ENCODE measurements at places on chromosomes 12 and 14.

GRCh38 chr12:117005417-117006046 lies 93.7 kb downstream of the TESC start:
- no peak for DNase-seq

DNA sequence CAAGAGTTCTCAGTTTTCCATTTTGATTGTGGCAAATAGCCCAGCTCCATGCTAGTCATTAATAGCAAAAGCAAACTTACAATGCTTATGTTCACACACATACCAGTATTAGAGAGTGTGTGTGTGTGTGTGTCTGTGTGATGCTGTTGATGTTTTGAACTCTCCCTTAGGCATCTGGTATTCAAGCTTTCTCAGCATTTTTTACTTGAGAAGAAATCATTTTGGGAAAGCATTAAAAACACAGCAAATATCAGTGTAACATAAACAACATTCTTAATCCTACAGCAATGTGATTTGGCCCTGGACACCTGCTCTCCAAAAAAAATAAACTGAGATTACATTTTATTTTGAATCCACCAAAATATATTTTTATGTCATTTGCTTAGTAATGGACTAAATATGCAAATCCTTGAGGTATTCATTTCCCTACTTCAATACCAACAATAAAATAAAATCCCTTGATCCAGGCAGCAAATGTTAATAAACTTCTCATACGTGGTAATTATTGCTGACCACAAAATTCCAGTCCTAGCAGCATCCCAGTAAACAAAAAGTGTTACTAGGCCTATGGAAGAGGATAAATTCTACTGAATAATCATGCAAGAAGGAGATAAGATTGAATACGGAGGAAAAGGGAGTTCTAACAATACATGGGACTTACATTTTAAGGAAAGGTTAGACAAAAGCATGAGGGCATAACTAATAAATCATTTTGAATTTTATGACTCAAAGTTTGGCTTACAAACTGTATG lies 249.5 kb upstream of the CLEC14A start:
- DNase-seq: no peak

GRCh38 chr14:26206640-26207039 lies 391.2 kb downstream of the NOVA1 start:
- no peak for DNase-seq

DNA sequence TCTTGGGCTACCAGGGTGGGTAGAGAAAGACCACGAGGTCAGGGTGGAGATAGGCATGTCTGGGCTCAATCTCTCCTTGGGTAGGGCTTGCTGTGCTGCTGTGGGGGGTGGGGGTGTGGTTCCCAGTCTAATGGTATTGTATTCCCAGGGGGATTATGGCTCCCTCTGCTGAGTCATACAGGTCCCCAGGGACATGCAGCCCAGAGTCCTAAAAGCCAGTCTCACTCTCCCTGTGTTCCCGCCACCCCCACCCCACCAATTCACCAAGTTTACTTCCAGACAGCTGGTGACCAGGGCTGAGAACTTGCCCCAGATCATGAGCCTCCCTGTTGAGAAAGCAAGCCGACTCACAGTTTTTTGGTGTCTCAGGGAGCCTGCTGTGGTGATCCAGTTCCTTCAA lies 367.6 kb downstream of the C12orf75 start:
- no peak for DNase-seq

- DNase-seq: peak; percentile 70
These were observed at the start of gene TOMM20L for GRCh38 chr14:58395812-58396788. Gene TOMM20L (plus strand): TSS chr14:58395930. CDS start chr14:58395958, 28 bp downstream.

DNA sequence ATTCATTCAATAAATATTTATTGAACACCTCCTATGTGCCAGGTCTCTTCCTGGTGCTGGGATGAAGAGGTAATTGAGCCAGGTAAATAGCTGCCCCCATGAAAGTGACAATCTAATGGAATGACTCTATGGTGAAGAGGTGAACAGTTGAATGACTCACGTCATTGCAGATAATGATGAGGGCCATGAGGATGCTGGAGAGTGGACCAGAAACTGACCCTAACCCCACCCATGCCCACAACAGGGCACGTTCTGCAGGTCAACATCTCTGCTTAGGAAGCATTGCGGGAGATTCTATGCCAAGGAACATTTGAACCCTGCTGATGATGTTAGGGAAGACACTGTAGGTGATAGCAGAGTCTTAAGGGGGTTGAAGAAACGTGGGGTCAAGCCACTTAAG lies 788.9 kb upstream of the TBX3 start:
- DNase-seq: no peak

DNA sequence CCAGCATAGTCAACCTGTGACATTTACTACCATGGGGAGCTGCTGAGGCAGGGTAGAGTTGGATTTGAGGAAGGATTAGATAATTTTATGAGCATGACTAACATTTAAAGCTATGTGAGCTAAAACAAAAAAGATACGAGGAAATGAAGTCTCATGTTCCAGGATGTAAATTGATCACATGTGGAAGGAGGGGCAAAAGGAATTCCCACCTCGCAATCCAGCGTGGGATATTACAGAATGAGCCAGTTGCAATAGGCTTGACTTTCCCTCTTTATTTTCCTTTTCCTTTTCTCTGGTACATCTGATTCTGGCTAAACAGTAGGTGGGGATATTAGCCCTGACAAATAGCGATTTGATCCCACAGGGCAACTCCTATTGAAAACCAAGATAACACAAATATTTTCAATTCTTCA lies 214.9 kb upstream of the HMGA2 start:
- DNase-seq: no peak

- no peak for DNase-seq
These were observed 8.7 kb upstream of the RNASE4 start for GRCh38 chr14:20675669-20676068.

- DNase-seq: no peak
These were observed 2.0 kb upstream of the SPTLC2 start for GRCh38 chr14:77618381-77618970.

GRCh38 chr12:108637222-108637971 lies 3.7 kb upstream of the SELPLG start:
- DNase-seq: no peak

DNA sequence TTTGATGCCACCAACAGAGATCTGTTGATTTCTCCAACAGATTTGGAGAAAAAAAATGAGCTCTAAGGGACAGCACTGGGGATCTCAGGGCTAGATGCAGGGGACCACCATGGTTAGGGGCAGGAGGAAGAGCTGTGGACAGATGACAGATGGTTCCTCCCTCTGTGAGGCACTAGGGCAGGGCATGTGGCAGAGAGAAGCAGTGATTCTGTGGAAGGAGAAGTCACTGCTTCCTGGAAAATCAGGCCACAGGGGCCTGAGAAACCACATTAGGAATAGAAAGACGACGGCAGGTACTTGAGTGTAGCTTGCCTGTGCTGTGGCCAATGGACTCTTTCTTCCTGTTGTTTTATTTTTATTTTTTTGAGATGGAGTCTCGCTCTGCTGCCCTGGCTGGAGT lies 24.9 kb upstream of the TMED2 start:
- DNase-seq: no peak

GRCh38 chr14:100317912-100318808 lies 5.0 kb upstream of the SLC25A47 start:
- peak; percentile 56 for DNase-seq

DNA sequence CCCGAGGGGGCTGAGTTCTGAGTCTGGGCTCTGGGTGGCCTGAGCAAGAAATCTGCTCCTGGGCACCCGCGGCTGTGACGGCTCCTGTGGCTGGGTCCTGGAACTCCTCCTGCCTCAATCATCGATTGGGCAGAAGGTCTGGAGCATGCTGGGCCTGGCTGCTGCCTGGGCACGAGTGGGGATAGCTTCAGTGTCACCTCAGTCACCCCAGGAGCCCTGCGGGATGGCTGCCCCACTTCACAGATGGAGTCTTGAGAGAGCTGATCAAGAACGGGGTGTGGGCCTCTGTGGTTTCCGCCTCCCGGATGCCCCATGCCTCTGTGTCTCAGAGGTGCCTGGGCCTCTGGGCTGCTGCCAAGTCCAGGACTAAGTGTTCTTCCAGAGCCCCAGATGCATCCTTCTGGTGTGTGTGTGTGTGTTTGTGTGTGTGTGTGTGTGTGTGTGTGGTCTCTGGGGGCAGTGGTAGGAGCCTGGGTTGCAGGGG lies 185.6 kb upstream of the C14orf180 start:
- peak; percentile 88 for DNase-seq

DNA sequence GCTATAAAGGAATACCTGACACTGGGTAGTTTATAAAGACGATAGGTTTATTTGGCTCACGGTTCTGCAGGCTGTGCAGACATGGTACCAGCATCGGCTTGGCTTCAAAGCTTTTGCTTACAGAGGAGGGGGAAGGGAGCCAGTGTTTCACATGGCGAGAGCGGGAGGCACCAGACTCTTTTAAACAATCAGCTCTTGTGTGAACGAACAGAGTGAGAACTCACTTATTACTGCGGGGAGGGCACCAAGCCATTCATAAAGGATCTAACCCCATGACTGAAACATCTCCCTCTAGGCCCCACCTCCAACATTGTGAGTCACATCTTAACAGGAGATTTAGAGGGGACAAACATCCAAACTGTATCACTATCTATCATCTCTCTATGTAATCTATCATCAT lies 227.4 kb downstream of the TMEM132D start:
- no peak for DNase-seq

DNA sequence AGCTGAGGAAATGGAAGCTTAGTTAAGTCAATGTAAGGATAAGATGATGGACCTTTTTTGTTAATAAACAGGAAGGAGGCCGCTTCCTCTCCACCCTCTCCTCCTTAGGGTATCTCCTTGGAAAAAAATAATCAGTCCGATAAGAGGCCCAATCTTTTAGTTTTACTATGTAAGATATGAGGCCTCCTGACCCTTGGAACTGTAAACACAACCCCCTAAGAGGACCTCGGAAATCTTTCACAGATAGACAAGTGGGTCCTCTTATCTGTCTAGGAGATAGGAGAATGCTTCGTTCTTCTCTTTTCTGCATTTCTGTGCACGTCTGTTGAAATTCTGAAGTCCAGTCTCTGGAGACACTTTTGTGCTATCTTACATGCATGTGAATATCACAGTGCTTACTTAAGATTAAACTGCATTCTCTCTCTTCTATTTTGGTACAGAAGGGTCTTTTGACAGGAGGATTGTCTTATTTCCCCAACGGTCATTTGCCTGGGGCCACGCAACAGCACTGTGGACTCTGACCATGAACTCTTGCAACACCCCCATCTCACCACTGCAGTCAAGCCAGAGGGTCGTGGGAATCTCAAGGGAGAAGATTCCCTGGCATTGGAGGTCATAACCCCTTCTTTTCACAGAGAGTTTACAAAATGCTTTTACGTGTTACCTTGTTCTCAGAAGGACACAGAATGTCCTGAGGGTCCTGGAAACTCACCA lies 313.0 kb upstream of the RTL1 start:
- no peak for DNase-seq

GRCh38 chr12:124881123-124881522 lies 17.5 kb upstream of the SCARB1 start:
- DNase-seq: no peak

GRCh38 chr12:120110550-120111501 lies 5.7 kb downstream of the RAB35 start:
- peak; percentile 49 for DNase-seq

- DNase-seq: no peak
These were observed 95.9 kb downstream of the SINHCAF start for GRCh38 chr12:31230004-31230403.

DNA sequence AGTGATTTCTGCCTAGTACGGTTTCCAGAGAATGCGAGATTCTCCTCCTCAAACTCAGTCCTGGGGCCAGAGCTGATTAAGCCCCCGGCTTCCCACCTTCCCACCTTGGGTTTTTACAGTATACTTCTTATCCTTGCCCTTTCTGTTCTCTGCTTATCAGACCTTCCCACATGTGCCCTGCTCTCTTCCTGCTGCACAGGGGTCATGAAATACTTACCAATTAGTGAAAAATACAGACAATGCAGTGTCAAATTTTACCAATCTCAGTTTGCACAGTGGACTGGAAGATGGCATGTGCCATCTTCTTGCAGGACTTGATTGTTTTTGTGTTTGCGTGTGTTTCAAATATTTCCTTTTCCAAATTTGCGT lies 14.7 kb downstream of the SUSD6 start:
- DNase-seq: no peak

DNA sequence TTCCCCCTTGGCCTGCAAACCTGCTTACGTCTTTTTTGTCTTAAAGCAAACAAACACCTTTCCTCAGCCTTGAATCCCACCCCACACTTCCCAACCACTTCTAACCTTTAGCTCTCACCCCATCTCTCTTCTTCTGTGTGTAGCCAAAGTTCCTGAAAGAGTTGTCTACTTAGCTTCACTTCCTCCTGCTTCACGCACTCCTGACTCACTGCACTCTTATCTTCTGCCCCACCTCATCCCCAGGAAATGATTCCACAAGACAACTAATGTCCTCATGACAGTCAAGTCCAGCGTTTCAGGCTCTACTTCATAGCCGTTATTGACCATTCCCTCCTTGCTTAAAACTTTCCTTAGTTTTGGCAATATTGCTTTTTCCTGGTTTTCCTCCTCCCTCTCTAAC lies 22.4 kb downstream of the EIF2B2 start:
- DNase-seq: no peak

DNA sequence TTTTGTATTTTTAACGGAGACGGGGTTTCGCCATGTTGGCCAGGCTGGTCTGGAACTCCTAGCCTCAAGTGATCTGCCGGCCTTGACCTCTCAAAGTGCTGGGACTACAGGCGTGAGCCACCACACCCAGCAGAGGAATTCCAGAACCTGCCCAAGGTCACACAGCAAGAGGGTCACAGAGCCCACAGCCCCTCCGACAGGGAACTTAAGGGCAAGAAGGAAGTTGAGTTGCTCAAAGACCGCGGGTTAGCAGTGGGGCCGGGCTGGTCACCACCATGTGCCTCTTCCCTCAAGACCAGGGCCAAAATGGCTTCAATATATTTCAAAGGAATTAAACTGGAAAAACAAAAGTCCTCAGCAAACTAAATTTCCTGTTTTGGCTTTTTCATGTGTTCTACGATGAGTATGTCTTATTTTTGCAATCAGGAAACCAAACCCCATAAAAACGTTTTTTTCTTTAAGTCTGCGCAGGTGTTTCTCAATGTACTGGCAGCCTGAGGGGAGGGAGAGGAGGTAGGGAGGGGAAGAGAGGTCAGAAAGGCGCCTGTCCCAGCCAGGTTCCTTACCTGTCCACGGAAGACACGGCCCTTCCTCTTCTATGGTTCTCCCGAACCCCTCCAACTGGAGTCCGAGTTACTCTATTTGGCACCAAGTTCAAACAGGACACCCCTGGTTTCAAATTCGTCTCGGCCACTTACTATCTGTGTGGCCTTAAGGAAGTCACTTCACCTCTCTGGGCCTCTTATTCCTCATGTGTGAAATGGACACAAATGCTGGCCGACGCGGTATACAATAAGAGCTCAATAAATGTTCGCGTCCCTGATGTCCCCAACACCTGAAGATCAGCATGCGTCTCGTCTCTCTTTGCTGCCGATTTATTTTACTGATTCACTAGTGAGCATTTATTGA lies 778 bp downstream of the SLC8B1 start:
- DNase-seq: no peak

GRCh38 chr12:53659011-53659551 lies 16.8 kb downstream of the ATP5MC2 start:
- DNase-seq: no peak

DNA sequence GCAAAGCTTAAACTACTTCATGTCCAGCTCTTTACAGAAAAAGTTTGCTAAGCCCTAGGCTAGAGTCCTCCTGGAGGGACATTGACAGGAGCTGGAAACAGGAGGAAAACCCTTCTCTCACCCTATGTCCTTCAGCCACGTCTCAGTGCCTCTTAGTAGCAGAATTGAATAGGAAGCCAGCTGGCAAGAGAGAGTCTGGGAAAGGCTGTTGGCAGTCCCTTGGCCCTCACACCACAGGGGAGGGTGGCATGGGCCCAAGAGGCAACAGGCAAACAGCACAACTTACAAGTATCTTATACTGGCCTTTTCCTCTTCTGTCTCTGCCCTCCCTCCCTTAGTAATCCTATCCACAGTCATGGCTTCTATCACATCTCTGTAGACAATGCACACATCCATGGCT lies 27.7 kb upstream of the DHRS2 start:
- no peak for DNase-seq
